ENCODE measurements at places on chromosomes 4 and X.

DNA sequence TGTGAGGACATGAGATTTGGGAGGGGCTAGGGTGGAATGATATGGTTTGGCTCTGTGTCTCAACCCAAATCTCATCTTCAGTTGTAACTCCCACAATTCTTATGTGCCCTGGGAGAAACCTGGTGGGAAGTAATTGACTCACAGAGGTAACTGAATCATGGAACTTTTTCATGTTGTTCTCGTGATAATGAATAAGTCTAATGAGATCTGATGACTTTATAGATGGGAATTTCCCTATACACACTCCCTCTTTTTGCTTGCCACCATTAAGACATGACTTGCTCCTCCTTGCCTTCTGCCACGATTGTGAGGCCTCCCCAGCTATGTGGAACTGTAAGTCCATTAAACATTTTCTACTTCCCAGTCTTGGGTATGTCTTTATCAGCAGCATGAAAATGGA, 253.2 kb upstream of the GK2 start:
- no peak for DNase-seq

- no peak for DNase-seq
Measured at GRCh38 chr4:170231377-170231776, 141.6 kb upstream of the AADAT start.

DNA sequence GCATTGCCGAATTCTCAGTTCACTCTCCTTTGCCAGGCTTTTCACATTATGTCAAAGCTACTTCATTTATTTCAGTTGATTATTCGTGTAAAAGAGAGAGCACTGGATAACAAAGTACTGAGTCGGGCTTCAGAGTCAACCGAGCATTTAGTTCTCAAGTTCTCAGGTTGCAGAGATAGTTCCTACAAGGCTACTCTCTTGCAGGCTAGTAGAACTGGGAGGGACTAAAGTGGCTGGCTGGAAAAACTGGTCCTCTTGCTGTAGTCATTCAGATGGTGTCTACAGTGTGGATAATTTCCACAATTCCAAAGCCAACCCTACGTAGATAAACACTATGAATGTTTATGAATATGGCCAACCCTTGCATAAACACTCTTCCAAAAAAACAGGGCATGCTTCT, 4.6 kb upstream of the CCNG2 start:
- DNase-seq = no peak

- DNase-seq = no peak
Measured at GRCh38 chrX:137549073-137549472, 16.9 kb upstream of the ZIC3 start.

- DNase-seq = no peak
Measured at GRCh38 chr4:89928838-89929237, 34.2 kb downstream of the MMRN1 start.
